Activated naive CD8-positive, alpha-beta T cell treated with anti-CD3 and anti-CD28 coated beads, Interleukin-2, amount 50 U/mL, for 24 hours (primary cell): ENCODE measurements at places on chromosomes 7 and 10.

GRCh38 chr10:97611473-97611872, 21.8 kb downstream of the MORN4 start:
- no peak for DNase-seq

- DNase-seq: no peak
These were observed 184.0 kb upstream of the LYZL1 start for GRCh38 chr10:29104661-29105399.

GRCh38 chr10:104077247-104077646, 8.4 kb downstream of the COL17A1 start:
- DNase-seq: no peak

DNA sequence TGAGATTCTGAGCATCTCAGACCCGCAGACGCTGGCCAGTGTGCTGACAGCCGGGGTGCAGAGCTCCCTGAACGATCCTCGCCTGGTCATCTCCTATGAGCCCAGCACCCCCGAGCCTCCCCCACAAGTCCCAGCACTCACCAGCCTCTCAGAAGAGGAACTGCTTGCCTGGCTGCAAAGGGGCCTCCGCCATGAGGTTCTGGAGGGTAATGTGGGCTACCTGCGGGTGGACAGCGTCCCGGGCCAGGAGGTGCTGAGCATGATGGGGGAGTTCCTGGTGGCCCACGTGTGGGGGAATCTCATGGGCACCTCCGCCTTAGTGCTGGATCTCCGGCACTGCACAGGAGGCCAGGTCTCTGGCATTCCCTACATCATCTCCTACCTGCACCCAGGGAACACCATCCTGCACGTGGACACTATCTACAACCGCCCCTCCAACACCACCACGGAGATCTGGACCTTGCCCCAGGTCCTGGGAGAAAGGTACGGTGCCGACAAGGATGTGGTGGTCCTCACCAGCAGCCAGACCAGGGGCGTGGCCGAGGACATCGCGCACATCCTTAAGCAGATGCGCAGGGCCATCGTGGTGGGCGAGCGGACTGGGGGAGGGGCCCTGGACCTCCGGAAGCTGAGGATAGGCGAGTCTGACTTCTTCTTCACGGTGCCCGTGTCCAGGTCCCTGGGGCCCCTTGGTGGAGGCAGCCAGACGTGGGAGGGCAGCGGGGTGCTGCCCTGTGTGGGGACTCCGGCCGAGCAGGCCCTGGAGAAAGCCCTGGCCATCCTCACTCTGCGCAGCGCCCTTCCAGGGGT, 703 bp downstream of the RBP3 start:
- no peak for DNase-seq

GRCh38 chr10:89566095-89566950, 30.9 kb upstream of the SLC16A12 start:
- no peak for DNase-seq

DNA sequence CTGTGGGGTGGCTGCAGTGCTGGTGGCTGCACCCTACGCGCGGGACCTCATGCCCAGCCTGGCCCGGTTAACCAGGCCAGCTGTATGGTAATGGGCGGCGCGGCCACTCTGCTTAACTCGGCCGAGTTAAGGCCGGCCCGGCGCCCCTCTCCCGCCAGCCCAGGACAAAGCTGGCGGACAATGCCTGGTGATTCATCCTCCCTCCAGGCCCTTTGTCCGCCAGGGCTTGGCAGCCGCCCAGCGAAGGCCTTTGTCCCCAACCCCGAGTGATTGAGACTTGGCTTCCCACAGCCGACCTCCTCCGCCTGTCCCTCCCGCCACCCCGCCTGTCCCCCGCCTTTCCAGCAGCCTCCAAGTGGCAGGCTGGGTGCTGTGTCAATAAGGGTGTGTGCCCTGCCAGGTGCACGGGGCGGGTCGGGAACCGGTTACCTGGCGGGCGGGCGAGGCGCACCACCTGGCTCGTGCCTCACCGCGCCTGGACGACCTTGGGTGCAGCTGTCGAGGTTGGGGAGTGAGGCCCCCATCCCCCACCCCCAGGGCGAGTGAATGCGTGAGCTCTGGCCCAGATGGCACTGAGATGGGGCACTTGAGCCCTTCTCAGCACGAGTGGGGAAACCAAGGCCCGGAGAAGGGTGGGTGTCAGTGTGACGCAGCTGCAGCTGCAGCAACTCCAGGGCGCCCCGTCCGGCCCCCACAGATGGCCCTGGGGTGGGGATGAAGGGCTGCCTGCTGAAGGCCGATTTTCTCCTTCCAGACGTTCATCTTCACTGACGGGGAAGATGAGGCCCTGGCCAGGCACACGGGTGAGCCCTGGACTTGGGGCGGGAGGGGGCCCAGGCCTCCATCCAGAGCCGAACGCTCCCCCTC, 4.6 kb downstream of the LFNG start:
- no peak for DNase-seq
